ENCODE measurements at places on chromosomes 5 and 9.

- no peak for DNase-seq
Observed at GRCh38 chr5:36217567-36217966, 24.2 kb downstream of the NADK2 start.

- DNase-seq = no peak
Observed at GRCh38 chr5:72314571-72315172, 5.4 kb downstream of the MRPS27 start.

GRCh38 chr9:94872891-94873511 lies 146.5 kb downstream of the AOPEP start:
- no peak for DNase-seq

DNA sequence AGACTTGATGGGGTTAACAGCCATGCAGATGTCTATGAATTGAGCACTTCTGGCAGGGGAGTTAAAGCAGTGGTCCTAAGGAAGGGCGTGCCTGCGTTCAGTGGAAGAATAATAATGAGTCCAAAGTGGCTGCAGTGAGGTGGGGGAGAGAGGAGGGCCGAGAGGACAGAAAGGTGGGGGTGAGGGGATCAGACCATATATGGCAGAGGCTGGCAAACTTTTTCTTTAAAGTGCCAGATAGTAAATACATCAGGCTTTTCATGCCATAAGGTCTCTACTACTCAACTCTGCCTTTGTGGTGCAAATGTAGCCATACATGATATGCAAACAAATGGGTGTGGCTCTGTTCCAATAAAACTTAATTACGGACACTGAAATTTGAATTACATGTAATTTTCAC lies 77.1 kb downstream of the STRBP start:
- DNase-seq = no peak

DNA sequence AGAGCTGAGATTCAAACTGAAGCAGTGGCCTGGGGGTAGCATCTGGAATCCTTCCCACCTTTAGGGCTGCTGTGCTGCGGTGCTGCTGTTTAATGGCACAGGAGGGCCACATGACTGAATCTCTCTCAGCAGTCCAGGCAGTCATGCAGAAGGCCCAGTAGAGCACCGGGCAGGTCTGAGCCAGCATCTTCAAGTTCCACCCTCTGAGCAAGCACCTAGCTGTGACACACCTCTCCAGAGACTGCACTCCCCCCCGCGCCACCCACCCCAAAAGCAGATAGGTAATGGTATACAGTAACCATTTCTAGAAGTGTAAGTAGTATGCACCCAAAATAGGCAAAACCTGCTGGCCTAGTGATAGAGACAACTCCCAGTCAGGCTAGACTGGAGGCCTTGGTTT lies 8.2 kb downstream of the IL4 start:
- no peak for DNase-seq

DNA sequence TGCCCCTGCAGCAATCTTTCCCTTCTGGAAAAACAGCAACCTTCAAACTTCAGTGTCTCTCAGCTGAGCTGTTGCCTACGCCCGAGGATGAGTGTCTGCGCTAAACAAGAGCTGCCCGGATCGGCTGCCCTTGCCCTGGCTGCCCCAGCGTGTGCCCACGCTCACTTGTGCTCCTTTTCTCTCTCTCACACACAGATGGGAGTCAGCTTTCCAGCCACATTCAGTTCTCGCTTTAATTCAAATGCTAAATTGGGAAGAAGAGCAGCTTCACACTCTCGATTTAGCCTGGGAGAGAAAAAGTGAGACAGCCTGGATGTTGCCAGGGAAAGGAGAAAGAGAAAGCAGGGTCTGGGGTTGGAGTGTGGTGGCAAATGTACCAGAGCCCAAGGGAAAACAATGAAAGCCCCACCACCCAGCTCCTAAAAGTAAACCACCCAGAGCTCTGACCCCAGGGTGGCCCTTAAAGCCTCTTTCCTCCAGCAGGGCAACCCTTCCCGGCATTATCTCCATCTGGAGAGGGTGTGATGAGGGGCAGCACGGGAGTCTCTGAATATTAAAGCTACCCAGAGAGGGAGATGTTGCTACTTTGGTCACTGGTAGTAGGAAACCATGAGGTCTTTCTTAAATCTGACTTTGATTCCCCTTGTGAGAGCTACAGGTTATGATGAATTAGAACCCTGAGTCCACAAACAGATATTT lies 9.9 kb upstream of the EGR1 start:
- DNase-seq = no peak

GRCh38 chr5:72407541-72407940 lies 87.4 kb downstream of the PTCD2 start:
- no peak for DNase-seq

GRCh38 chr5:61752588-61752987 lies 420.5 kb downstream of the ZSWIM6 start:
- no peak for DNase-seq

- no peak for DNase-seq
Observed at GRCh38 chr9:113158446-113158845, 7.6 kb downstream of the SLC31A2 start.

GRCh38 chr9:89442981-89443814 lies 54.7 kb downstream of the SEMA4D start:
- DNase-seq = no peak

- no peak for DNase-seq
Observed at GRCh38 chr5:146588331-146589027, 72.5 kb upstream of the GPR151 start.

DNA sequence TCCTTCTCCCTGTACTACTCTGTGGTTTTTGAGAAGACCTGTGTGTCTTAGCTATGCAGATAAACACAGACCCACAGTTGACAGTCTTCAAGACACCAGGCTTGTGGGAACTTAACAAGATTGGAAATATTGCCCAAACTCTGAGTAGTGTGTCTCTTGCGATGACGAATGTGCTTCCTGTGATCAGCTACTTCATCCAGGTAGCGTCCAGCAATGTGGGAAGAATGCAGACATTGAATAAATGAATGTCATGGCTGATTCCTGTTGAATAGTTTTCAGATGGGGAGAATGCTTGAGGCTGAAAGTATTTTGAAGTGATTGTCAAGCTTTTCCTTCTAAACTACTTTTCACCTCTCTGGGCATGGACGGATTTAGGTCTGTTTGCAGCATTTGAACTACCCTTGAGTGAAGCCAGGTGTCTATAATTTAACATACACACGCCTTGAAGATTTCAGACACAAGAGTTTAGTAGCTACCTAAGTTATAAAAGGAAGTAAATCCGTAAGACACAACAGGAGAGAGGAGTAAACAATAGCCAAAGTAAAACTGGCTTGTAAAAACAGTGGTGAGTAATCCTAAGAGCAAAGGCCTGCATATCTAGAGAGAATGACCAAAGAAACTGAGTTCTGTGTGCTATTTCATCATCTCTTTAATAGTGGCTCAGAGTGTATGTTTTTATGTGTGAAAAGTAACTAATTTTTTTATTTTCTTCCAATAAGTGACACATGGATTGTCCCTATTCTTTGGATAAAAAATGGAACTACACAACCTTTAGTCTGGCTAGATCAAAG lies 30.0 kb upstream of the ARL14EPL start:
- DNase-seq = no peak

- DNase-seq = no peak
Observed at GRCh38 chr5:2700876-2701275, 50.6 kb downstream of the IRX2 start.

GRCh38 chr9:17870722-17871121 lies 291.9 kb downstream of the SH3GL2 start:
- DNase-seq = no peak

DNA sequence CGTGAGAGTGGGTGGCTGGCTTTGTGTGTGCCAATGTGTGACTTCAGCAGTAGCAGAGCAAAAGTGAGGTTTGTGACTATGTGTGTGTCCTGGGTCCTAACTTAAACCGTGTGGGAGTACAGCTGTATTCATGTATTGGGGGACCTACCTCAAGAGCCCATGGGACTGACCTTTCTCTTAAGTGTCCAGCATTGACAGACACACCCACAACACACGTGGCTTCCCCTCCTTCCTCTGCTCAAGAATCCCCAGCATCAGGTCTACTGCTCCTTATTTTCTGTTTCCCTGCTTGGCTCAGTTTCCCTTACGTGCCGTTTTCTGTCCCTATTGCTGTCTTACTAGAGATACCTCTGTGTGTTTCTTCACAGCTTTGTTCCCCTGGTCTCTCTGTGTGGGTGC lies 616 bp downstream of the IL11RA start:
- no peak for DNase-seq

- no peak for DNase-seq
Observed at GRCh38 chr9:38125889-38126288, 56.9 kb upstream of the SHB start.

GRCh38 chr5:78899922-78900362 lies 85.2 kb downstream of the ARSB start:
- DNase-seq = no peak

DNA sequence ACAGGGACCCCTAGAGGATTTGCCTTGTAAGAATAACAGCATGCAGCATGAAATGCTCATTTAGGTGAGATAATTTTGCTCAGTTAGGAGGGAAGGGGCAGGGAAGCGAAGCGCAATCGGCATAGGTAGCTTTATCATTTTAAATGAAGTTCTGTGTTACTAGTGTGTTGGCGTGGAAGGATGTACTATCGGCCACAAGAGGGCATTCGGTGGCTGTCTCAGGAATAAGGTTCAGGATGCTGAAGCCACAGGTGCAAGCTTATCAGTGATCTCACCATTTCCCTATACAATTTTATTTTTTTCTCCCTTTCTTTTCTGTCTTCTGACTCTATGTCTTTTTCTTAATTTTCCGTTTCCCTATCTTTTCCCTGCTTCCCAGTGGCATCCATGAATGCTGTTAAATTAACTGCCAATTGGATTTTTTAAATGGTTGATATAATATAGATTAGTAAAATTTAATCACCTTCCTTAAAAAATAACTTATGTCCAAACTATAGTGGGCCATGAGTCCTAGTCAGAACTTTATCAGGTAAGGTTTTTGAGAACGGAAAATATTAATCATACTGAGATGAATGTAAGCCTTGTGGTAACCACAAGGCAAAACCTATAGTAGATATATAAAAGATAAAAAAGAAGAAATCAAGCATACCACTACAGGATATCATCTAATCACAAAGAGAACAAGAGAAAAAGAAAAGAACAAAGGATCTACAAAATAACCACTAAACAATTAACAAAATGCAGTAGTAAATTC lies 1.2 kb upstream of the INSL6 start:
- no peak for DNase-seq

- no peak for DNase-seq
Observed at GRCh38 chr9:126306071-126306647, 20.5 kb upstream of the MVB12B start.

DNA sequence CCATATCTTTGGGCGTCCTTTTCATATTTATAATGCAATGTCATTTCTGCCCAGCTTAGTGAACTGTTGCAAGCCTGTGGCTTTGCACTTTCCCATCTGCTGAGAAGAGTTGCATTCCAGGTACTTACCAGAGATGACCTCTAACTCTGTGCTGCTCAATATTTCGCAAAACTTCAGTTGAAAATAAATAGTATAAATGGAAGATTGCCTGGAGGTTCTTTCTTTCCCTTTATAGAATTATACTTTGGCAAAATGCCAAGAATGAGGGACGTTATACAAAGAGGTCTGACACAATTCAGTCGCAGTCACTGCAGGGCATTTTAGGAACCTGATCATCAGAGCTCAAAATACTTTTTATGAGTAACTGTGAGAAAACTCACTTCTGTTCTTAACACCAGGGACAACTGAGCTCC lies 18.9 kb upstream of the VLDLR start:
- no peak for DNase-seq

- DNase-seq = no peak
Observed at GRCh38 chr5:174046558-174046957, 1.1 kb downstream of the NSG2 start.

GRCh38 chr5:107522456-107522855 lies 148.3 kb downstream of the EFNA5 start:
- DNase-seq = no peak

DNA sequence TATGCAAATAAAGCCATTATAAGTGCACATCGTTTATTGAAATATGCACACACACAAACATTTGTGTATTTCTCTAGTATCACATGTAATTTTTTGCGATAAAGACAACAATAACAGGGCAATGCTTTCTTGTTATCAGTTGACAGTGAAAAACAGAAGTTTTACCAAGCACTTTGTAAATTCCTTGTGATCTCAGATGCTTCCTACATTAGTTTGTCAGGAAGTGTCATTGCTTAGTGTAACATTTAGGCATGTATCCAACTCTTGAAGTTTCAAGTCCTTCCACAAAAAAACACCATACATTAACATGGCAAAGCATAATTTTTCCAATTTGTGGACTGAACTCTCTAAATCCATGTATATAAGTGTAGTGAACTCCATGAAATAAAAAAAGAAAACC lies 46.4 kb downstream of the MOCS2 start:
- DNase-seq = no peak

DNA sequence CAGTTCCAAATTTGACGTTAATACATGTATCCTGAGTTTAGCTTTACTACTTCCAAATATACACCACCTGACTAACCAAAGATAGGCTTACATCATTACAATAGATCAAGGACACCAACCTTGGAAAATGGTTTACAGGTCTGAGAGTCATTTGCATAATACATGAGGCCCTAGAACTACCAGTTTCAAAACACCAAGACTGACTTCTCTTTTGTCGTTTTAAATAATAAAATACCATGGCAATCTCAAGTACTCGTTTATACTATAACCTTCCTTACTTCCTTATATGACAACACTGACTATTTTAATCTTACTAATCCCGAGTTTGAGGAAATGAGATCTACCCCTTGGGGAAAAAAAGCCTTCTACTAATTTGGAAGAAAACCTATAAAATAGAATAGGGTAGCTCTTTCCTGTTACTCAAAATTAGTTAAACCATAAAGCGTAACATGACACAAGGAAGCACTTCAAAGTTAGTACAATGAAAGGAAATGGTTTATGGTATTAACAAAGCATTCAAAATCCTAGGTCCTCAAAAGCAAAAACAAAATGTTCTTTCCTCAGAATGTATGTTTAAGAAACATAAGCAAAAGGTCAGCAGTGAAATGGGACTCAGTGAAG lies 42.1 kb downstream of the UBQLN1 start:
- DNase-seq = no peak

DNA sequence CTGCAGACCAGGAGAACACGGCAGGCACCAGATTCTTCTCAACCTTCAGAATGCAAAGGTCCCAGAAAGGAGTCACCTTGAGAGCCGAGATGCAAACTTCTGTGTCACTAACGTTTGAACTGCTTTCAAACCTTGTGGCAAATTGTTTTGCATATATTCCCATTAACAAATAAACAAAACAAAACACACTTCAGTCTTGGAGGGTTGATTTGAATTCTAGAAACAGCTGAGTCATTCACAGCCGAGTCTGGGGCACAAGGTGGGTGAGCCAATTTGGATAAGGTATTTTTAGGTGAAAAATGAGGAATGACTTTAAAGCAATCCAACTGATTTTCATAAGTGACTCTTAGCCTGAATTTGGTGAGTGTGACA lies 38.8 kb upstream of the ANKRD33B start:
- DNase-seq = no peak

- no peak for DNase-seq
Observed at GRCh38 chr5:175576096-175576495, 81.8 kb upstream of the HRH2 start.

- DNase-seq = no peak
Observed at GRCh38 chr9:70994582-70994981, 126.8 kb downstream of the TRPM3 start.

- DNase-seq = no peak
Observed at GRCh38 chr5:105885266-105885665, 1785.5 kb downstream of the EFNA5 start.
